ENCODE measurements at places on chromosomes 4 and X.

DNA sequence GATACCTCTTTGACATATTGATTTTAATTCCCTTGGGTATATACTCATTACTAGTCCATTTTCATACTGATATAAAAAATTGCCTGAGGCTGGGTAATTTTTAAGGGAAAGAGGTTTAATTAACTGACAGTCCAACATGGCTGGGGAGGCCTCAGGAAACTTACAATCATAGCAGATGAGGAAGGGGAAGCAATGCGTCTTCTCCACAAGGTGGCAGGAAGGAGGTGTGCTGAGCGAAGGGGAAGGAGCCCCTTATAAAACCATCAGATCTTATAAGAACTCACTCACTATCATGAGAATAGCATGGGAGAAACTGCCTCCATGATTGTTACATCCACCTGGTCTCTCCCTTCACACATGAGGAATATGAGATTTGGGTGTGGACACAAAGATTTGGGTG is 42.4 kb downstream of the MSX1 start:
- no peak for DNase-seq

- no peak for DNase-seq
Observed at GRCh38 chr4:161003418-161004057, 1160.3 kb downstream of the FSTL5 start.

DNA sequence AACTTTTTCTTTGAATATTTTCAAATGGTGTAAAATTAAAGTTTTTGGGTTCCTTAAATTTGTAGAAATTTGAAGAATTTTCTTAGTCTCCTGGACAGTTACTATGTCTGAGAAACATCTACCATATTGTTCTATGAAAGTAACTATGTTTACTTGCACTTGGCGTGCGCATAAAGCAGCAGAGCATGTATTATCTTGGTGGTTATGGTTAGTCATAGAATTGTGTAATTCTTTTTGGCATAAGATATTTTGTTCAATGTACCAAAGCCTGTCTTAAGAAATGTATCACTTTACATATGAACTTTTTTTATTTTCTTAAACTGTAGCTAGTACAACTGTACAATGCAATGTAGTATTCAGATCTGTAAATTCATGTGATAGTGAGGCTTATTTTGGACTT is 49.2 kb downstream of the CDS1 start:
- no peak for DNase-seq

DNA sequence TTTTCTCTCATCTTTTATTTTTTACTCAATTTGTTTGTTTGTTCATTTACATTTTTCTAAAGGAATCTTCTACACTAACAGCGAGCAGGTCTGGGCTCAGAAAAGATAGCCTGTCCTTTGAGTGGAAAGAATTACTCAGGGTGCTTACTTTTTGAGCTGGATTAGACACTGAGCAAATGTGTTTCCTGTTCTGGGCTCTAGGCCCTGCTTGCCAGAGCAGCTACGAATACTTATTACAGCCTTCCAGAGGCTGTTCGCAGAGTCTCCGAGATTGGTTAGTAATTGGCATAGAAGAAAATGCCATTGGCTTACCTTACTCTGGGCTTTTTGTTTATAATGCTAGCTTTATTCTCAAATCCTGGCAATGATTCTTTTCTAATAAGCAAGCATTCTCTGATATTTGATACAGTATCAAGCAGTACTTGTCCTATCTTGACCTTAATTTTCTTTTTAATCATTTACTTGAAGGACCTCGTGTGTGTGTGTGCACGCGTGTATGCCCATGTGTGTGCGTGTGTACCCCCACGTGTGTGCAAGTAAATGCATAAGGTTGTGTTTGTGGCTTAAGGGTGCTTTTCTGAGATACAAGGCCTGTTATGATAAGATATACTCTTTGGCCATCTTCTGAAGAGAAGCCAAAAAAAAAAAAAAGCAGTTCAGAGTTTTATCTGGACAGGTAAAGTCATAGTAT is 76.2 kb upstream of the GRXCR1 start:
- DNase-seq, result no peak

DNA sequence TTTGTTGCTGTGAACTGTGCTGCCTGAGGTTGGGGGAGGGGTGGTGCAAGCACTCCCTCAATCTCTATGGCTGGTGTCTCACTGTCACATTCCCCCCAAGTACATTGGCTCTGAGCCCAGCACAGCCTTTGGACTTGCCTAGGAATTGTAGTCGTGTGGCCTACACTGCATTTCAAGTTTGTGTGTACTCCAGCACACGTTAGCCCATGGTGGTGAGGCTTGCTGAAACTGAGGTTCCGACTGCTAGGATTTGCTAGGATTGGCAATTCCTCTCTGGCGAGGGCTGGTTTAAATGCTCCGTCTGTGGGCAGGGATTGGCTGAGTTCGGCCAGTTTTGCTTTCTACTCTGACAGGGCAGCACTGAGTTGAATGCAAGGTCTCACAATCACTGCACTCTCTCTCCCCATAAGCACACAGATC is 121.7 kb upstream of the CXXC4 start:
- no peak for DNase-seq

DNA sequence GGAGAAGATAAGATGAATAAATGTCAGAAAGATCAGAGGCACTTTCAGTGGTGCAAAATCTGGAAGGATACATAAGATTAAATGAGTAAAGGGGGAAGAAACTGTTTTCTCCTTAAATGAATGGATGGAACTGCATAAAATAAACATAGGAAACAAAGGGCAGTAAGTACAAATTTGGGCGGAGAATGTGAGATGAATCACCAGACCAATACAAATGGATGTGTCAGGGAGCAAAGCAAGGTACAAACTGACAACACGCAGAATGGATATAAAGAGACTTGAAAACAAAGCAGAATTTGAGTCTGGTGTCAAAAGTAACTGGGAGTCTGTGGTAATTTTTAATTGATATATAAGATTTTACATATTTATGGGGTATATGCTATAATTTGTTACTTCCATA is 175.3 kb upstream of the PCDH18 start:
- DNase-seq, result no peak

DNA sequence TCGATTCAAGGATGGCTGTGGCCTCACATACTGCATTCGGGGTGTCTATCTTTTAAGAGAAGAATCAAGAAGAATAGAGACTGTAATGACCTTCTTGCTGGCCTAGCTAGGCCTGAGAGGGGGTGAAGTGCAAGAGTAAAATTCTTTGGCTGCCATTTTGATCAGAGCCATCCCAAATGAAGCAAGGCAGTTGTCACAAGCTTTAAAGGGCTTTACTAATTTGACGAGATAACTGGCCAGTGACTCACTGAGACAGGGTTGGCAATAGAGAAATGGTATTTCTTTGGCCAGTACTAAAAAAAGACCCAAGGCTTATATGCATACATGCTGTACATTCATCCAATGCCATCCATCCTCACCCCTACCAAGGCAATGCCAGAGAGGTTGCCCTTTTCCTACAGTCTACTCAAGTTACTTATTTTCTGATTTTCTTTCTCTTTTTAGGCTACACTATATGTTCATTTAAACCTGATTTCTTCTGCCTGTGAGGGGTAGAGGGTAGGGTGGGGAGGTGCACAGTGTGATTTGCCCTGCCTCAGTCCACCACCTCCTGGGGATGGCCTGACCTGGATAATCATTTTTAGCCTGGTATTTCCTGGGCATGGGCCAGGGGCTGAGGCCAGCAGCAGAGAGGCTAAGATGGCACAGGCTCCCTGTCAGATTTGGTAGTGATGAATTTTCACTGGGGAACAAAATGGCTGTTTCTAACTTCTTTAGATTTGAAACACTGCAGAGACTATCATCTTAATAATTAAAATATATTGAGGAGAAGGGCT is 32.2 kb downstream of the ATG4A start:
- no peak for DNase-seq

DNA sequence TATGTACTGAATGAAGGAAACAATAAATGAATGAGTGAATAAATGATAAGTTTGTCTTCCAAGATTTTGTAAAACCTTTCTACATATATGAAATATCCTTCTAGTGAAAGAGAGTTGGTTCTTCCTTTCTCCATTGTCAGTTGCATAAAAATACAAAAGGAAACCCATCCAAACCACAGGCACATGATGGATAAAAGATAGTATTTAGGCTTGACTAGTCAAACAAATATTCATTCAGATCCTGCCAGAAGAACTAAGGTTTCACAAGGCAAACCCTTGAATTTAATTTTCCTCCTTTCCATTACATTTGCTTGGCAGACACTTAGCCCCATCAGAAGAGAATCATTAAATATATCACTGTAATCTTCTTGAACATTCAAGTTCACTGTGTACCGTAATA is 208.4 kb downstream of the COL25A1 start:
- no peak for DNase-seq

GRCh38 chr4:157929486-157929885 is 243.3 kb downstream of the GASK1B start:
- DNase-seq, result no peak

DNA sequence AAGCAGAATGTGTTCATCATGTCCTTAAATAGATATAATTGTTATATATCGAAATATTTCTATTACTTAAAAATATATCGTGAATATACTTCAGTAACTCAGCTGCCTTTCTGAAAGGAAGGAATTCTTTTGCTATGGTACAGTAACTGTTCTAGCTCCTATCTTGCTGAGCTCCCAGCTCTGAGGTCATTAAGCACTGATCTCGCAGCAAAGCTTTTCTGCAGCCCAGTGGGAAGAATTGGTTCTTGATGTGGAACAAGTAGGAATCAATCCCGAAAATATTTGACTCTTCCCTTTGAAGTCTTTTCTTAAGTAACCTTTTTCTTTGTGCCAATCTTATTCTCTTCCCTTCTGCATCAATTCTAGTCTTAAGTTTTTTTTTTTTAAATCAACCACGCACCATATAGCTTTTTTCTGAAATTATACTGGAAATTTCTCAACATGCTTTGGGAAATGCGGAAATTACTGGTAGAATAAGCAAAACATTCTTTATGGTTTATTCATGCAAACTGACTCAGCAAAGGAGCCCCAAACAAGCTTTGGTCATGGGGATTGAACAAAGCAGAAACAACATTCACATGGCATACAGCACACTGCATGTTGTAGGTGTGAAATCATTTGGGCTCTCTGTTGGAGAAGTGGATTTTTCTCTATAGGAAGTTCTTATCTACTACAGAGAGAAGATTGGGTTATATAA is 428.9 kb upstream of the GNPDA2 start:
- no peak for DNase-seq

DNA sequence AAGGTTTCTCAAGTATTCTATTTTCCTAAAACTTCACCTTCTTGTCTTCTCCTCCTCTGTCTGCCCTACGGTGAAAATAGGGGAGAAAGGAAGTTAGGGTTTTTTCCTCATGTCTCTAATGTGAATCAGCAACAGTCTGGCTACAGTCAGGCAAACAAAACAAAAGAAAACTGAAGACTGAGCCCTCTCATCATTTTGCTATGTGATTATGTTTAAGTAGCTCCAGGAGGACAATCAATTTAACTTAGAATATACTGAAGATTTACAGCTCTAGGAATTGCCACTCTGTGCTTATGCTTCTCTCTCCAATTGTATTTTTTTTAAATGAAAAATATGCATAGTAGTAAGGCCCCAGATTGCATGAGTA is 316.2 kb downstream of the GPAT3 start:
- DNase-seq, result no peak

- no peak for DNase-seq
Observed at GRCh38 chr4:117545039-117545438, 459.7 kb upstream of the TRAM1L1 start.

- no peak for DNase-seq
Observed at GRCh38 chr4:12446657-12447185, 1018.0 kb upstream of the HS3ST1 start.

DNA sequence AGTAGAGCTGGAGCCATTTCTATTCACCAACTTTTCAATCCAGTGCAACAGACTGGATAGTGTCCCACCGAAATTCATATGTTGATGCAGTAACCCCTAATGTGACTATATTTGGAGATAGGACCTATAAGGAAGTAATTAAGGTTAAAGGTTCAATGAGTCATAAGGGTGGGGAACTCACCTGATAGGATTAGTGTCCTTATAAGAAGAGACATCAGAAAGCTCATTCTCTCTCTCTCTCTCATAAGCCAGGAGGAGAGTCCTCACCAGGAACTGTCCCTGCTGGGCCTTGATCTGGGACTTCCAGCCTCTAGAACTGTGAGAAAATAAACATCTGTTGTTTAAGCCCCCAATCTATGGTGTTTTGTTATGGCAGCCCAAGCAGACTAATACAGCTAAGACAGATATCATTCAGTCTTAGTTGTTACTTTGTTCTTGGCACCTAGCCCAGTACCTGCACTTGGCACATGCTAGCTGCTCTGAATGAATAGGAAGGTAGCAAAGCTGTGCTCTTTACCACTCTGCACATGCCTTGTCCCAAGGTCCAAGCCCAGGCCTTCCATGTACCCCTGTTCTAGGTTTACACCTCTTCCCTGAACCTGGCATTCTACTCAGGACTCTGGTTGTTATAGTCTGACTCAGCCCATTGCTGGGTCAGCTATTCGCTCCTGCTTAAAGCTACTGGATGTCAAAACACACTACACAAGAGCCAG is 19.2 kb upstream of the BRS3 start:
- no peak for DNase-seq

DNA sequence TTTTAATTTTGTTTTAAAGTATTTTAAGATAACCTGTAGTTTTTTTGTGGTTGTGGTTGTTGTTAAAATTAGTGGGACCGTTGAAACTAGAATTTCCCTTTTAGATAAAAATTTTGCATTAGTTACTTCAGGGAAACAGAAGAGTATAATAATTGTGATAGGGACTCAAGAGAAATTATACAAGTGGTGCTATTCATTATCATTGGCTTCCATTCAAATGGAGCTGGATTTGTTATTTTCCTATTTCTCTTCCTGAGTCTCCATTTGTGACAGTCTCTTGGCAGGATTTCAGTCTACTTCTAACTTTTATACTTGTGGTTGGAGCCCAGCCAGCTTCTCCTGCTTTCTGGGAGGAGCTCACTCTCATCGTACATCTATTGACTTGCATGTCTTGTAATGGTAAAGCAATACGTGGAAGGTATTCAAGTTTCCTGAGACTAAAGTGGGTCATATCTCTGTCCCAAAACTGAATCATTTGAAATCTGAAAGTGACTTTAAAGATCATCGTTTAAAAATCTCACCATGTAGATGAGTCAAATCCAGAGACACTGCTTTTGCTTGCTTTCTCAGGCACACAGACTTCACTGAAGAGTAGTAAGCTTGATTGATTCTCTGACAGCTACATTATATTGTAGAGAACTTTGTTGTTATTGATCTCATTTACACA is 155.8 kb downstream of the RPA4 start:
- no peak for DNase-seq

GRCh38 chr4:124854968-124855367 is 142.4 kb upstream of the ANKRD50 start:
- DNase-seq, result no peak

DNA sequence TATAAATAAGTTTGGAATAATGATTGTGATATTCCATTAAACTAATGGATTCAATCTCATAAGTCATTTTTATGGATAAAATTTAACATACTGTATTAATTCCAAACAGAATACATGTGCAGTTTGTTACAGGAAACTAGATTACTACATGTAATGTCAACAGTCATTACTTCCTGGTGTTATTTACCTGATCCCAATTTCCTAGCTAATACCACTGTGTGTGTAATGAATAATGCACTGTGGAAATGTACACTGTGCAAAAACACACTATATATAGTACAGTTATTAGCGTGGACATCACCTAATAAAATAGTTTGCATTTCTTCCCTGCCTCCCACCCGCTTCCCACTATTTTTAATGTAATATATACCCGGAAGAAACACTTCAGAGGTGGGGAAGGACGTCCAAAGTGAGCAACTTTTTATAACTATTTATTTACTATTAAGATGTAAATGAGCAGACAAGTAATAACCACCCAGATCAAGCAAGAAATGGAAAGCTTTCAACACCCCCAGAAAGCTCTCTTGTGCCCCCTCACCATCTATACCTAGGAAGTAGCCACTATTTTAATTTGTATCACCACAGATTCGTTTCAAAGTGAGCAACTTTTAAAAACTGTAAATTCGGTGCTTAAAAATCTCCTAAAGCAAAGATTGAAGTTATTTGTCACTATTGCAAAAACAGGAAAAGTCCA is 219.1 kb downstream of the THOC2 start:
- DNase-seq, result no peak

Data from ecto neural progenitor cell (in vitro differentiated cells).